ENCODE measurements at places on chromosomes 5 and 9.

DNA sequence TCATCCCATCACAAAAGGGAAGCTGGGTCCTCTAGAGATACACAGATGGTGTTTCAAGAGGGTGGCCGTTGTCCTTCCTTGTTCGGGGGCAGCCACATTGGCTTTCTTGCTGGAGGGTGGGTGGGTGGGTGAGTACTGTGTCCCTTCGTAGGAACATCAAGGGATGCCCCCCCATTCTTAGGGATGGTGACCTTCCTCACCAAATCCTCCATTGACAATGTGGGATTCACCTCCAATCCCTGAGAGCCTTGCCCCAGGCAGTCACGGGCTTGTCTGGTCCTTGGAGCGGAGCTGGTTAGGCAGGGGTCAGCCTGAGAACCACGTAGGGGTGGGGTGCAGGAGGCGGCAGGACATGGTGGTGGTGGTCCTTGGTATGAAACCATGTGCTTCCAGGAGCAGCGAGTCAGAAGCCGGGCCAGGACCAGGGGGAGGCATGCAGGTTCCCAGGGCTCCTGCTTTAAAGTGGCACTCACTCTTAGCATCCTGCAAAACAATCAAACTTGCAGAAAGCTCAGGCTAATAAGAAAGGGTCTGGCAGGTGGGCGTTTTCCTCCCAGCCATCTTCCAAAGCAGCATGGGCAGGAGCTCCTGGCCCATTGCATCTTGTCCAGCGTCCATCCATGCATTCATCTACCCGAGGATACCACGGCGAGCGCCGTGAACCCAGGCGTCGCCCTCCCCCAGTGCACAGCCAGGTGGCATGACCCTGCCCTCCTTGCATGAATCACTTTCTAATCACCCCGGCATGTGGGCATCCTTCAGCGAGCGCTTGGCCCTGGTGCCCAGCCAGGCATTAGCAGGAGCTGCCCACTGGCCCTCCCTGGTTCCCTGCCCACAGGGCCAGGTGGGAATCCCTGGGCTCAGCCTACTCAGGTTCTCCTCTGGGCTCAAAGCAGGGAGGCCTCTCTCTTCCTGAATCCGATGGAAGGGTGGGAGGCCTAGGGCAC is 76.4 kb downstream of the NTNG2 start:
- peak; percentile 40 for DNase-seq

GRCh38 chr5:151718646-151719045 is 31.9 kb upstream of the SPARC start:
- no peak for DNase-seq

- no peak for DNase-seq
These were observed 38.9 kb upstream of the TLX3 start for GRCh38 chr5:171270136-171270535.

DNA sequence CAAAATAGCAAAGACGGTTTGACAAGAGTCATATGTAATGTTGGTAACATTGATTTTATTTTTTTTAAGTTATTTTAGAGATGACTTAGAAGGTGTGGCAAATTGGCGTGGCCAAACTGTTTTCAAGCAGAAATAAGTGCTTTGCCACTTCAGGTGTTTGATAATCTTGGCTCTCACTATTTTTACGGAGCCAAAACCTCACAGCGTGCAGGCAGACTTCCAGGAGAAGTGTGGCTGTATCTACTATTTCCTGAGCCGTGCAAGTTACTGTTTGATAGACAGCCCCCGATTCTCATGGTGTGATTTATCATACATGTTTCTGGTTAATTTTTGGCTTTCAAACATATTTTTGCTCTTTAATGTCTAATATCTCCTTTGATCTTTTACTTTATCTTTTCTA is 269.5 kb downstream of the ADAMTSL1 start:
- no peak for DNase-seq

GRCh38 chr5:179244044-179244443 is 101.2 kb downstream of the ADAMTS2 start:
- DNase-seq = no peak

GRCh38 chr9:106689089-106689488 is 173.9 kb upstream of the ZNF462 start:
- DNase-seq = no peak

GRCh38 chr5:50415912-50416311 is 25.2 kb downstream of the EMB start:
- no peak for DNase-seq

- no peak for DNase-seq
These were observed 338.0 kb downstream of the MAN2A1 start for GRCh38 chr5:110027527-110028322.

DNA sequence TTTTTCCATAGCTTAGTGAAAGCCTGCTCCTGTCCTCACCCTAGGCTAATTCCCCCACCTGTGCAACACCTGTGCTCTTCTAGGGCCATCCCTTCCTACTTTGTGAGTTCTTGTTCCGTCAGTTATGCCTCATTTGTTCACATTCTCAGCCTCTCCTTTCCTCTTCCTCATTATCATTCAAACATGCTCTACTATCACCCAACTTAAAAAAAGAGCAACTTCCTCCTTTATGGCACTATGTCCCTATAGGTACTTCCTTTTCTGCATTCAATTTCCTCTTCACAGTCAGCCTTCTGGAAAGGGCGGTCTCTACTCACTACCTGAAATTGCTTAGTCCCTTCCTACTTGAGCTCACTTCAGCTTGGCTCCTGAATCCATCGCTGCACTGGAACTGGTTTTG is 111.8 kb upstream of the LHFPL2 start:
- DNase-seq = no peak

DNA sequence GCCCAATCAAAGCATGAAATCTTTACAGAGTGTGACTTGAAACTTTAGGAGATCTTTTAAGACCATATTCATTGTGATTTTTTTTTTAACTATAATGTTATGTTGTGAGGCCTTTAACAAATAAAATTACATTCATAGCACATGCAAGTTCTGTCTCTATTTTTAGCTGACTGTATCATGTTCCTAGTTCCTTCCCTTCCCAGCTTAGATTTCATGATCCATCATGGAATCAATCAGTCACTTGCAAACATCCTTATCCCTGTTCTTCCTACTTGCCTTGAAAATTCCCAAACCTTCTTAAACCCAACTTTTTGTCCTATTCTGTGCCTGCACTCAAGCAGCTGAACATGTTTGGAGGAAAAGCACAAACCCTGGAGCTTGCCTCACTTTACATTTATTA is 141.8 kb downstream of the DMXL1 start:
- DNase-seq = no peak

DNA sequence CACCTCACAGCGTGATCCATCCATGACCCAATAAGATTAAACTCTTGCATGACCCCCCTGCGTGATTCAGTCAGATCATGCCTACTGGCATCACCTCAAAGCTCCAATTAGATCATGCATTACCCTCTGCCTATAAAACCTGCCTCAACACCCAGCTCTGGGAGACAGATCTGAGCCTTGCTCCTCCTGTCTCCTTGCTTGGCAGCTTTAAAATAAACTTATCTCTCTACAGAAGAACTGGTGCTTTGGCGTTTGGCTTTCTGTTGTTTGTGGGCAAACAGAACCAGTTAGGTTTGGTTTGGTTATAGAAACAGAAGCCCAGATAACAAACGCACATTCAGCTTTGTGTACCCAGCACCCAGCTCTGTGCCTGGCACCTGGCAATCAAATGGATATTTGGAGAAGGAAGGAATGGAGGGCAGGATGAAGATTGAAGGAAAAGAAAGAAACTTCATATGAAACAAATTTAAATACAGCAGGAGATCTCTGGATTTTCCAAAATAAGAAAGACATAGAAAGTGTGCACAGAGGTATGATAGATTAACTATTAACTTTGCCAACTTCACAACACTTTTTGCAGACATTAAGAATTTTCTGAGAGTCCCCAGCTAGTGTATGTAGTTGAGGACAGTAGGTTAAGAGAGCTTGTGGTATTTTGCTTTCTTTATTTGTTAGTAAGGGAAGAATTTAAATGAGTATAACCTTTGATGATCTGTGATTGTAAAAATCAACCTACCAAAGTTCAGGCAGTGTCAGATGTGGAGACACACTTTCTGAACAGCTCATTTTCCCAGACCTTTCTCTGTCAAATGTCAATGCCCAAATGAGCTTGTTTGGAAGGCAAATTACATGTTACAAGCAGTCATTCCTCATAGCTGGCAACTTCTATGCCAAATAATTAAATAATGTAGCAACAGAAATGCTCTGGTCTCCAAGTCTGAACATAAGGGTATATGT is 102.1 kb upstream of the ASTN2 start:
- DNase-seq = no peak

GRCh38 chr9:97535771-97536170 is 34.3 kb downstream of the TMOD1 start:
- no peak for DNase-seq

- DNase-seq = no peak
These were observed 340 bp downstream of the ELAVL2 start for GRCh38 chr9:23825700-23826099.

- DNase-seq = no peak
These were observed 36.7 kb downstream of the PAX5 start for GRCh38 chr9:36997414-36997813.

- no peak for DNase-seq
These were observed 549.0 kb upstream of the ZNF608 start for GRCh38 chr5:125295405-125295872.

DNA sequence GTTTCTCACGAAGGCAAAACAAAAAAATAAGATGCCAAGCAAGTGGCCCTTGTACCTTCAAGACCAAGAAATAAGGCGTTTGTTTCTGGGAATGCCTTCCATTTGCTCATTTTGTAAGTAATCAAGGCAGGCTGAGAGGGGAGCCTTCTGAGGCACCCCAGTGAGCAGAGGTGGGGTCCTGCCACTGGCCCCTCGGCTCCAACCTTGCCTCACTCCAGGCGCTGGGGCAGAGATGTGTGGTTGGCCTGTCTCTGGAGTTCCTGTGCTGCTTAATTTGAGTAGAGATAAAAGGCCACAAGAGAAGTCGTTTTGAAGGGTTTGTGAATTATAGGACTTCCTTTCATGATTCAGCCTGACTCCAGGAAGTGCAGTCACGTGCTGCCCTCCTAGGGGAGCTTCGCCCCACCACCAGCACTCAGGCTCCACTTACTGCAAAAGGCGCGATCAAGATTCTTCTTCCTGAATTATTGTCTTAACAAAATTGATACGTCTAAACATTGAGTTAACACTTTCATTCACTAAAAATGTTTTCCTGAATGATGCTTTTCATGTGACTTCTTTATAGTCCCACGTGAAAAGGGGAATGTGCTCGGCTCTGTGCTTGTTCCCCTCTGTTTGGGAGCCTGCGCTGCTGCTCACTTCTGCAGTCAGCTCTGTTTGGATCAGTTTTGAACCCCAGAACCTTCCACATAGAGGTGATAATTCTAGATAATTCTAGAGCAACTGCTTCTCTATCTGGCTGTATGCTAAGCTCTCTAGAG is 13.7 kb downstream of the SYK start:
- DNase-seq = no peak

- no peak for DNase-seq
These were observed 37.3 kb upstream of the MAMDC2 start for GRCh38 chr9:70006306-70006705.

DNA sequence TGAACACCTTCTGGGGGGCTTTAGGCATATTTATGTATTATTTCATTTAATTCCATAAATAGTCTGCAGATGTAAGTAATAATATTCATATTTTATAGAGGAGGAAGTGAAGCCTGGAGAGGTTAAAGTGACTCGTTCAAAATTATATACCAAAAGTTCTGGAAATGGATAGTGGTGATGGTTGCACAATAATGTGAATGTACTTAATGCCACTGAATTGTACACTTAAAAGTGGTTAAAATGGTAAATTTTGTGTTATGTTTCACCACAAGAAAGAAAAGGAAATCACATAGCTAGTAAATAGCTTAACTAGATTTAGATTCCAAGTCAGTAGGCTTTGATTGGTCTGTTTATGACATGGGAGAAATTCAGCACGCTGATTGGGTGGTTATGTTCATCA is 13.0 kb upstream of the TMEFF1 start:
- DNase-seq = no peak

DNA sequence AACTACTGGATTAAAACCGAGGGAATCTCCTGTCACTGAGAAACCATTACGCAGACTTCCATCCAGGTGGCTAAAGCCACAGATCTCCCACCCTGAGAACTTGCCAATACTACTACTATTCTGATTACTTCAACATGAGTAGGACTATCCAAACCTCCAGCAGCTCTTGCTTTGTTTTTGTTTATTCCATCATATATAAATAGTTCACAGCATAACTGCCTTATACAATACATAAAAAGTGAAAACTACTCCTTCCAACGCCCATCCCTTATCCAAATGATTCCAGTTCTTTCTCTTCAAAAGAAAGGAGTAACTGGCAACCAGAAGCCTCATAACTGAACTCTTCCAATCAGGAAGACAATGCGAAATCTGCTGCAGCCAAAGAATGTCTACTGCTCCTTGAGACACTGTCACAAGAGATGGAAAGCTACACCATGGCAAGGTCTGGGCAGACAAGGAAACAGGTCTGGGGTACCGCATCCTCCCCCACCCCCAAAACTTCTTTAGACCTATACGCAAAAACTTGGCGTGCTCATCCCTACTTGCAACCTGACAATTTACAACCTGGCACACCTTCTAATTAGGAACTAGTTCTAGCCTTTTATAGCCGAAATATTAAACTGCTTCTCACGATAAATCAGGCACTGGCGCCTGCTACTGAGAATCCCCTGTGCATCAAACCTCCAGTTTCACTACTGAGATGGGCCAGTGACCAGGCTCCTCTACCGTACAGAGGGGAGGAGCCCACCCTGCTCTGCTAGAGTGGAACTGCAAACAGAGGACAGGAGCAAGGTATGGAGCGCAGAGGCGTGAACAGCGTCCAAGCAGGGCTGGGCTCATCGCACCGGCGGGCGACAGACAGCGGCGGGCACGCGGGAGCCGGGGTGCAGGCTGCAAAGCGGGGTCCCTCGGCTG is 986 bp downstream of the PLPP1 start:
- DNase-seq = no peak

DNA sequence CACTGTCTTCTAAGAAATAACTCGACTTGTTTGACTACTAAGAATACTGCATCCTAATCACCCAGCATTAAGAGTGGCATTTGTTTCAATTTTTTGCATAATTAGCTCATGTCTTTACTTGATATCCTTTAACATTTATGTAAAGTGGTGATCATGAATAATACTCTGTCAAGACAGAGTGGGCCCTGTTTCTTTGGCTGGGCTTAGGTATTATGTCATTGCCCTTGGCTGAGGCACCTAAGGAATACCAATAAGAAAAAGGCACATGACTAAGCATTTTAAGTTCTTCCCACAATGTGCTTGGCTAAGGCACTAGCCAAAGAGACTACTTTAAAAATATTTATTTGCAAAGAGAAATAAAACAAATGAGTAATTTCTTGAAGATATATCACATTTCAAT is 308.1 kb downstream of the CTNND2 start:
- DNase-seq = no peak

GRCh38 chr9:126056312-126057021 is 270.2 kb upstream of the MVB12B start:
- DNase-seq = no peak

- DNase-seq = no peak
These were observed 475.3 kb upstream of the RIOK2 start for GRCh38 chr5:97658116-97658900.

All from CD8-positive, alpha-beta memory T cell (primary cell).